ENCODE measurements at places on chromosomes 5 and 9.
A peak's percentile ranks its signal among the peaks of the same experiment; 100 is the strongest.

- no peak for DNase-seq
Observed at GRCh38 chr9:88777498-88778312, 213.6 kb upstream of the S1PR3 start.

DNA sequence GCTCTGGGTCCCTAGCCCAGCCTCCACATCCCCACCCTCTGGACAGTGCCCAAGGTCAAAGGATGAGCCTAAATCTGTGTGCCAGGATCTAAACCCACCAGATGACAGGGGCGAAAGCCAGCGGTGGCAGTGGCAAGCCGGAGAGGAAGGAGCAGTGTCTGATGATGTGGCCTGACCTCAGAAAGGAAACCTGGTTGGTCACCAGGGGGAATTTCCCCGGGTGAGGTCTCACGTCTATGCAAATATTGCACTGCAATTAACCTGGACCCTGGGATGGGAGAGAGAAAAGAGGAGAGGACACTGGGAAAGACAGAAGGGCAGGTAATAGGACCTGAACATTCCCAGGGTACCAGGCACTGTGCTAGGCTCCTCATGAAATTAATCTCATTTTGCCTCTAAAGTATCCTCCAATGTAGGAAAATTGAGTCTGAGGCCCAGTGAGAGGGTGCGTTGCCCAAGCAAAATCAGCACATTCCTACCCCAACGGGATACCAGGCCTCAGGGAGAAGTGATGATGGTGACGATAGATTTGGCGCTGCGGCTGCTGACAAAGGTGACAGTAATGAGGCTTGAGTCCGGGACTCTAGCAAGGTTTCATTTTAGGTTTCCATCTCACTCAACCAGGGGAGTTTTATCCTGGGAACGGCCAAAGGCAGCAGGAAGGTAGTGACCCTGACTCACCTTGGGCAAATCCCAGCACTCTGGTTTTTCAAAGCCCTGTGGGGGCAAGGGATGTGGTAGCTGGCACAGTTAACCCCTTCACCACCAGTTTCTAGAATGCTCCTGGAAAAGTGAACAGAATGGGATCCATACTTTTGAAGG lies 13.4 kb upstream of the TNIP1 start:
- DNase-seq: no peak

DNA sequence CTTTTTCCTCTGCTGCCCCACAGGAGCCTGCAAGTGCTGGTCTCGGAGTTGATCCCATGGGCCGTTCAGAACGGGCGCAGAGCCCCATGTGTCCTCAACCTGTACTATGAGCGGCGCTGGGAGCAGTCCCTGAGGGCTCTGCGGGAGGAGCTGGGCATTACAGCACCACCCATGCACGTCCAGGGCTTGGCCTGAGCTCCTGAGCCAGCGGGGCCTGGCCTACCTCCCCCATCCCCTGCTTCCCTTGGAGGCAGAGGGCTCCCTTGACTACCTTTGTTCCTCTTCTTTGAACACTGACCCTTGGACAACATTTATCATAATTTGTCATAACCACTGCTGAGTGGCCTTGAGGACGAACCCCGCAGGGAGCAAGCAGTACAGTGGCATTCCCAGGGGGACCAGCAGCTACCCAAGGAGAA lies 6.9 kb upstream of the SLC27A4 start:
- DNase-seq: no peak

DNA sequence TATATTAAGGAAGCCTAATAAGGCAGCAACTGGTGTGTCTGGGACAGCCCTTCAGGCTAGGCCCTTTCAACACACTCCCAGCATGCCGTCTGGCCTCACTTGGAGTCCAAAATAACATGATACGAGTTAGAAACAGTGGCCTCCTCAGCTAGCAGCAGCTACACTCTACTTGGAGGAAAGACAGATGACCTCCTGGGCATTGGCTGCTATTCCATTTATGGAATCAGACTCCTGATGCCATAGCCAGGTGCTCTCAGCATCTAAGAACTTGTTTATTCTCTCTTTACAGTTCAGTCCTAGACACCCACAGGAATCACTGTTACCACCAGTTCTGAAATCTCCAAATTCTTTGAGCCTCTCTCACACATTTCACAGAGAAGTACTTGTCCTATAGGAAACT lies 31.8 kb downstream of the RUSC2 start:
- peak; percentile 75 for DNase-seq

GRCh38 chr5:60495644-60496520 lies 204.1 kb downstream of the DEPDC1B start:
- no peak for DNase-seq

- DNase-seq: no peak
Observed at GRCh38 chr5:72160959-72161358, 53.7 kb downstream of the MAP1B start.

- no peak for DNase-seq
Observed at GRCh38 chr5:157080286-157080685, 21.4 kb upstream of the HAVCR1 start.

DNA sequence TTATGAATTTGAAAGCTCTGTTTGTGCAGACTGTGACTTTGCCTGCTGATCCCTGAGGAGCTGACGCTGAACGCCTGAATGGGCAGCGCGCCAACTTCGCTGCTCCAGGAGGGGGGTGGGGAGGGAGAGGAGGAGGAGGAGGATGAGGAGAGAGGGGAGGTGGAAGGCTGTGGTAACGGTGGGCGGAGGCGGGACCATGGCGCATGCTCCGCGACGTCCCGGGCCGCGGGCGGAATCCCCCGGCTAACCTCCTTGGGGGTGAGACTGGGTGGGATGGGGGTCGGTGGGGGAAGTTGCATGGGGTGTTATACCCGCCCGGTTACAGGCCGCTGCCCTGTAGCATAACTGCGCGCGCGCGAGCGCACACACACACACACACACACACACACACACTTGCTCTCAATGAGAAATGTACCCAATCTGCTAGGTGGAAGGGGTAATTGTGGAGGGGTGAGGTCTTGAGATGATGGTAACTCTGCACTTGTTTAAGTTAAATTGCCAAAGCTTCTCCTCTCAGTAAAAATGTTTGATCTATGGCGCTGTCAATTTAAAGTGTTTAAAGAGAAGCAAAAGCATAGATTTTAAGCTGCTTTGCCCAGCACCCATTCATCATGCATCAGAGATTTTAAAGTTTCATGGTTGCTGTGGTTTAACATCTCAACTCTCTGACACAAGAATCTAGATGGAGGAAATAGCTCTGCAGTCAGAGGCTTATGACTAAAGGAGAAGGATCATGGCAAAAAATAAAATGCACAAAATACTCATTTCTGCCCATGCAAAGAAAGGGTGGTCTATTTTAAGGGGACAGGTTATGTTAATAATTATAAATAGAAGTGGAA lies 76.6 kb upstream of the TBCA start:
- DNase-seq: peak; percentile 50

GRCh38 chr9:16131264-16131663 lies 578.4 kb downstream of the CCDC171 start:
- DNase-seq: no peak

DNA sequence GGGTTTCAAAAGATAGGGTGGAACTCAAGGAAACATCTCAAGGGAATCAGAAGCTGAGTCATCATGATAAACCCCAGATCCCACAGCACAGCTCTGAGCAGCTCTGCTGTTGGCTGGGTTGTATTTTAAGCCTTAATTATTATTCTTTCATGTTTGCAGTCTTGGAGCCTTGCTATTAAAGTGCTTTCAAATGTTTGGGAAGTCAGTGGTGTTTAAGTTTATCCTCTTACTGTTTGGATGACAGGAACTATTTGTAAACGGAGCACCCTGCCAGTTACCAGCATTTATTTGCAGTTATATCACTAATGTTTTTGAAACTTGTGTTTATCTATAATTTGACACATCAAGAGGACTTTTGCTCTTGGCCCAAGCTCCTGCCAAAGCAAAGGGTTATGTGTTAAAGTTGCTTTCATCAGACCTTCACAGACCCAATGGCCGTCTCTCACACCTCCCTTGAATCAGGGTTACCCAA lies 141.1 kb upstream of the SPDL1 start:
- no peak for DNase-seq

- DNase-seq: no peak
Observed at GRCh38 chr5:53160895-53161294, 51.3 kb upstream of the MOCS2 start.

DNA sequence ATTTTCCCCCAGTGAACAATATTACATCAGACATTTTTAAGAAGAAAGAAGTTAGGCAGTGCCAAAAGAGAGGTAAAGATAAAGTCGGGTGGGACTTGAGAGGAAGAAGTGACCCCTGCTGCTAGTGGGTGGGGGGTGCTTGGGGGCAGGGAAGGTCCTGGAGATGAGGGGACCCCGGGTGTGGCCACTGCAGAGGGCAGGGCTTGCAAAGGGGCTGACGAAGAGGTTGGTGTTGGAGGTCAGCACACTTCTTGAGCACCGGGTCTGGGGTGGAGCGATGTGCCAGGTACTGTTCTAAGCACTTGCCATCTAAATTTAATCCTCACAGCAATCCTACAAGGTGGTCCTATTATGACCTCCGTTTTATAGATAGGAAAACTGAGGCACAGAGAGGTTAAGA lies 62.0 kb downstream of the AMBP start:
- no peak for DNase-seq

DNA sequence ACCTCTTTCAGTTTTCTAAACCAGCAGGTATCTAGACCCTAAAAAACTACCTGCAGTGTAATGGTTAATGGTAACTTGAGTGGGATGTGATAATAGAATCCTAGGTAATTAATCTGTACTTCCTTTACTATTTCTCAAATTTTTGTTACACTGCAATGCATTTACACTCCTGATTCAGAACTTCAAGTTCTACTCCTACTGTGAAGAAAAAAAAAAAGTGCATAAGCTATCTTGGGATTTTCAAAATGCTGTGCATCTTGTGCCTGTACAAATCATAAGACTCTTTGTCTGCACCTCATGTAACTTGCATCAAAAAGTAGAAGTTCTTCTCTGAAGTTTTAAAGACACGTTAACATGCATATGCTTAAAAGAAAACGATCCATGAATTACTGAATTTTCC lies 554.1 kb downstream of the CETN3 start:
- DNase-seq: no peak

GRCh38 chr9:1890201-1890600 lies 124.9 kb upstream of the SMARCA2 start:
- no peak for DNase-seq

DNA sequence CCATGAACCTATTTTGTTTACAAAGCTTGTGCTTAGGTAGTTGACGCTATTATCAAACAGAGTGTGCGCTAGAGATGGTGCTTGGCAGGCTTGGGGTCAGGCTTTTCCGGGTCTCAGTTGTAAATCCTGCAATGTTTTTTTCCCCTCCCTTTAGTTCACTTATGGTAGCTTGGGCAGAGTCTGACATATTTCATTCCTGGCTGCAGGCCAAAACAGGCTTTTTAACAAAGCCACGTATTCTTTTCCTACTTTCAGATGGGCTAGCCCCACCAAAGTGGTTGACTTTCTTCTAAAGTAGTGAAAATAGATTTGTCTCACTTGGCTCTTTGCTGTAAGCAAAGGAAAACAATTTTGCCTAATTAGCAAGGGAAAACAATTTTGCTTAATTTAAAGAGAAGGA lies 58.0 kb upstream of the FBN2 start:
- DNase-seq: no peak

DNA sequence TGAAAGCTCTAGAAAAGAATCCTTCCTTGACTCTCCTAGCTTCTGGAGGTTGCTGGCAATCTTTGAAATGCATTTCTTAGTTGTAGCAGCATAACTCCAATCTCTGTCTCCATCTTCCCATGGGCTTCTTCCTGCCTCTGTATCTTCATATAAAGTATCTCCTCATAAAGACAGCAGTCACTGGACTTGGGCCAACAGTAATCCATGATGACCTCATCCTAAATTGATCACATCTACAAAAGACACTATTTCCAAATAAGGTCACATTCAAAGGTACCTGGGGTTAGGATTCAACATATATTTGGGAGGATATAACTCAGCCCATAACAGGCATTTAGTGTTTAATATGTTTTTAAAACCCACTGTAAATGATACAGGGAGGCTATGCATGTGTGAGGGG lies 123.3 kb downstream of the MLLT3 start:
- no peak for DNase-seq

DNA sequence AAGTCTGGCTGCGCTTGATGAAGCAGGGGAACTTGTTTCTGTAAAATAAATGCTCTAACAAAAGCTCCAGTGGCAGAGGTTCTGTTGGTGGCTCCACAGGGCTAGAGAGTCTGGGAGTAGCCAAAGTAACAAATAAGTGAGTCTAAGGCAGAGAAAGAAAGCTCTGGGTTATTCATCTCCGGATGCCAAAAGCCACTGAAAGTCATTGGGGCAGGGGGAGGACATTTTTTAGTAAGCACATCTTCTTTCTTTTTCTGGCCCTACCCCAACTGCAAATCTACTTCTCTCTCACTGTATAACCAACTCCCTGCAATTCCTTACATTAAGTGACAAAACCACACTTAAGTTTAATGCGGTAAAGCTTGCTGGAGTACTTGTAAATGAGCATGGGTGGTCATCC lies 141.6 kb downstream of the INSYN2B start:
- DNase-seq: no peak

- DNase-seq: no peak
Observed at GRCh38 chr9:131885144-131885609, 145.3 kb upstream of the RAPGEF1 start.

GRCh38 chr5:122985954-122986721 lies 50.4 kb downstream of the PPIC start:
- DNase-seq: no peak

- no peak for DNase-seq
Observed at GRCh38 chr5:15604986-15605385, 105.0 kb downstream of the FBXL7 start.

DNA sequence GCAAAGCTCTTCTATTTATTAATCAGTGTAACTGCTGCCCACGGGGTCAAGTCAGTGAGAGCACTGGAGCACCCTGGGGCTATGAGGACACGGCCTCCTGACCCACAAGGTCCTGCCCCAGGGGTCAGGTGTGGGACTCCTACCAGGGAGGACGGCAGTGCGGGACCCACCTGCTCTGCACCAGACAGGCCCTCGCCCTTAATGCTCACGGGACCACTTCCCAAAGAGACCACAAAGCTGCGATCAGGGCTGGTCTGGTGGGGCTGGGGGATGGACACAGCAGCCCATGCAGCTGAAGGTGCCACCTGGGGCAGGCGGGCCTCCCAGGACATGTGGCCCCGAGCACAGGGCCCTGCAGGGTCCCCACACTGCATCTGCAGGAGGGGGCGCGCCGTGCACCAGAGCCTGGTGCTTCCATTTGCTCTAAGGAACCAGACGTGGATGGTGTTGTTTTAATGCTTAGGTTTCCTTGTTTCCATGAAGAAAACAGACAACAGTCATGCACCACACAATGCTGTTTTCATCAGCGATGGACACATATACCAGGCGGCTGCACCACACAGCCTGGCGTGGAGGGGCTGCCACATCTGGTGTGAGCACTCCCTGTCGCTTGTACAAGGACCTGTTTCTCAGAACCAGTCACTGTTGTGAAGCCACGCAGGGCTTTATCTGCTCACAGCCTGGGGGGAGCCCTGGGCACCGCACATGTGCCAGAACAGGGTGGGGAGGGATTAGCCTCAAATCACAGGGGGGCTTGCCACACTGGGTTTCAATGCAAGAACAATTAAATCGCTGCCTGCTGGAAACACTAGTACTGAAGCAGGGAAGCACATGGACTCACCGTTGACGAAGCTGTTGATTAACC lies 22.6 kb downstream of the CLPTM1L start:
- DNase-seq: no peak

- no peak for DNase-seq
Observed at GRCh38 chr5:133290669-133291240, 238.9 kb downstream of the HSPA4 start.
